ENCODE measurements at places on chromosomes 16 and 17.

DNA sequence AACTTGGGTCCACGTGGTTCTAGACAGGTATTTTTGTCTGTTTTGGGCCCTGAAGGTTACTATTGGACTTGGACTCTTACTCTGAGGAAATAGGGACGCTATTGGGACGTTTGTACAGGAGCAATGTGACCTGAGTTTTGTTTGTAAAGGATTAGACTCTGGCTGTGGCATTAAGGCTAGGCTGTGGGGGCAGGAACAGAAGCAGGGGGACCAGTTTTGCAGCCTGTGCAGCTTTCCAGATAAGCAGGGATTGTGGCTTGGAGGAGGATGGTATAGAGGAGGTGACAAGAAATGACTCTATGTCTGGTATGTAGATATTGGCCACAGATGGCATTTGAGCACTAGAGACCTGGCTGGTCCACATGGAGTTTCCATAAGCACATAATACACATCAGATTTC, 12.8 kb downstream of the NOD2 start:
- DNase-seq = no peak

DNA sequence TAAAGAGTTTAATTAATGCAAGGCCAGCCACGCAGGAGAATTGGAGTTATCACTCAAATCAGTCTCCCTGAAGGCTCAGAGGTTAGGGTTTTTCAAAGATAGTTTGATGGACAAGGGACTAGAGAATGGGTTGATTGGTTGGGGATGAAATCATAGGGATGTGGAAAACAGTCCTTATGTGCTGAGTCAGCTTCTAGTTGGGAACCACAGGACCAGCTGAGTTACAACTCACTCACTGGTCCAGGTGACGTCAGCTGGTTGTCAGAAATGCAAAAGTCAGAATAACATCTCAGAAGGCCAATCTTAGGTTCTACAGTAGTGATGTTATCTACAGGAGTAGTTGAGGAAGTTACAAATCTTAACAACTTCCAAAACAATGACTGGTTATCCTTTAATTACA, 47.6 kb downstream of the CPD start:
- DNase-seq = no peak

DNA sequence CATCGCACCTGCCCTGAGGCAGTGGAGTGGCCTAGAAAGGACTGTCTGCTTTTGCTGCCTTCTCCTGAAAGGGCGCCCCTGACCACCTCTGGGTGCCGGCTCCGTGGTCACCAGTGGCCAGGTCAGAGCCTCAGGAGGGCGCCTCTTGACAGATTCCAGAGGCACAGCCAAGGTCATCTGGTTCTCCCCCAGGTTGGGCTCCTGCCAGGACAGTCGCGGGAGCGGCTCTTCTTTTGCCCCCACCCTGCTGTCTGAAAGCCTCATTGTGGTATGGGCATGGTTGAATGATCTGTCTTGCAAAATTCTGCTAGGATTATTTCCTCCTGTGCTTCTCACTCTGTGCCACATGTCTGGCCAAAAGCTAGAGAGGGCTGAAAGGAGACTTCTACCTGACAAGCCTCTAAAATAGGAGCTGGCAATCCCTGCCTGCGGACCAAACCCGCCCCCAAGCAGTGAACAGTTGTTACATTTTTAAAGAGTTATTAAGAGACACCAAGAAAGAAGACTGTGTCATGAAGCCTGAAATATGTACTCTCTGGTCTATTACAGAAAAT, 82.8 kb downstream of the SNX29 start:
- no peak for DNase-seq

DNA sequence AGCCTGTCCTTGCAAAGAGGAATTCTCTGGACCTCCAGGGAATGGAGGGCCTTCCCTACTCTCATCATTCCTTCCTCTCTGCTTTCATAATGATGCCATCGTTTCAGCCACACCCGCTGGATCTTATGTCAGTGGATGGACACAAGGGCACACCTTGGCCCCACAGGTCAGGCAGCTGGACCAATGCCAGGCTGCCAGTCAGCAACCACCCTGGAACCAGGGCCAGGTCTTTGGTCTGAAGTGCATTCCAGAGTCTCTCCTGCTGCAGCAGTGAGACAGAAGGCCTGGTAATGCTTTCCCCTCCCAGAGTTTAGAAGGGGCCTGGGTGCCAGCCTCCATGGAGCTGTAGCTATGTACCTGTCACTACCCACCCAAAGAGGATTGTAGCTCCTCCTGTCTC, 7.4 kb downstream of the C1QL1 start:
- DNase-seq = no peak

DNA sequence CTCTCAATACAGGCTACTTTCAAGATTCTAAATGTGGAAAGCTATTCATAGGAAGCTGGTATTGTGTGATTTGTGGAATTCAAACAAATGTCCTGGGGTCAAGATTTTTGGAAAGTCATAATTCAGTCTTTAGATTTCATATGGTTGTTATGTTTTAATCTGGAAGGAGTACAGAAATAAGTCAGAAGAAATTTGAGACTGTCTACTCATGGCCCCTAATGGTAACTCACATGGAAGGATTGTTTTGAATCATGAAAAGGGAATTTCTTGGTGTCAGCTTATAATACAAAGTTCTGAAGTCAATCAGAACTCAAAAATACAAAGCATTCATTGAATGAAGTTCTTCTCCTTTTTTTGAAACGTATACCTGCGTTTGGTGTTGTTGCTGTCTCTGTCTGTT, 3.1 kb downstream of the KCNJ2 start:
- no peak for DNase-seq

DNA sequence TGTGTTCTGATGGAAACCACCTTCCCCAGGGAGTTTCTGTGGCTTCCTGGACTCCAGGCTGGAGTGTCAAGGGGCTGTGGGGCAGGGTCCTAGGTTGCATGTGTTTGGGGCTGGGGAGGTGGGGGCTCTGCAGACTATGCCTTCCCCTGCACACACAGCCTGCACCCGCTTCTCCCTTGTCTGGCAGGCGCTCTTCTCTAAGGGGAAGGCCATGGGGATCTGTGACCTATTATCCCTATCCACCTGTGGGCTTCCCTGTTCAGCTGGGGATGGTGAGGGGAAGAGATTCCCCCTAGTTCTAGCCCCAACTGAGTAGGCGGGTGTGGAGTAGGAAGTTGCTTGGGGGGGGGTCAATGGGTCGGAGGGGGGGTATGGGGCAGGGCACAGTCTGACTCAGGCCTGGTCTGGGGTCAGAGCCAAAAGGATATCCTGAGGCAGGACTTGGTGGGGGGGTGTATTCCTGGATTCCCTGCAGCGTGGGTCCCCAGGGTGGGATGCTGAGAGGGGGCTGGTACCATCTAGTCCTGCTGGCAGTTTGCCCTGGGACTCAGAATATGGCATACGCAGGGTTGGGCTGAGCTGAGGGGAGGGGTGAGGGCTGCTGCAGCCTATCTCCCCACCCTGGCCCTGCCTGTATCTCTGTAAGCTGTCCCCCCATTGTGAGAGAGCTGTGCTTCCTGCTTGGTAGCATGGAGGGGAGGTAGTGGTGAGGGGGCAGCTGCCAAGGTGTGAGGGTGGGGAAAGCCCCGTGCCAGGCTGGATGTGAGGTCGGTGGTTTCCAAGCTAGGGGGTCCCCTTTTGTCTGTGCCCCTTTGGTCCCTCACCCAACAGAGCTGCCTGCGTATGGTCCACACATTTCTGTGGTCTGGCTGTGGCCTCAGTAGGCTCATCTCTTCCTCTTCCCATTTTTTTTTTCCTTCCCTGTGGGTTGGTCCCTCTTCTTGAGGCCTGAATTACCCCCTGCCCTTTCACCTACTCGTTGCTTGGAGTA, 14.7 kb downstream of the RARA start:
- peak; percentile 93 for DNase-seq

DNA sequence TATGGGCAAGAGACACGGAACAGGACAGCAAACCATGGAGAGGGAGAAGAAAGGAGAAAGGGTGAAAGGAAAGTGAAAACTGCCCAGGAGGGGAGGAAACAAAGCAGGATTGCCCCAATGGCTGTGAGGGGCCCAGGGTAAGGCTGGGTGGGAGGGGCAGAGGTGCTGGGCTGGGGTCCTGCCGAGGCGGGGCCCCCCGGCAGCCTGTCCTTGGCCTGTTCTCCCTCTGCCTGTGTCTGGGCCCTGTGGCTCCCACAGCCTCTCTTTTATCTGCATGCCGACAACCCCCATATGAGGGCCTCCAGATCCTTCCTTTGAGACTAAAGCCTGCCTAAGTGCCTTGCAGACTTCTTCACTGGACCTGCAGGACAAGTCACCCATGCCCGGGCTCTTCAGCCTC, 15.5 kb downstream of the ZNHIT3 start:
- DNase-seq = no peak

- no peak for DNase-seq
Observed at GRCh38 chr17:59542960-59543635, 22.3 kb upstream of the DHX40 start.

All from CD4-positive, alpha-beta T cell treated with Interleukin-12 subunit alpha and Interleukin-12 subunit beta, for 1 hour (primary cell).